ENCODE measurements at places on chromosomes 3 and 15. TPM values are rescaled to one million over a fixed set of nuclear protein-coding genes. Genes with fewer than 3 reads are reported as not detected.

DNA sequence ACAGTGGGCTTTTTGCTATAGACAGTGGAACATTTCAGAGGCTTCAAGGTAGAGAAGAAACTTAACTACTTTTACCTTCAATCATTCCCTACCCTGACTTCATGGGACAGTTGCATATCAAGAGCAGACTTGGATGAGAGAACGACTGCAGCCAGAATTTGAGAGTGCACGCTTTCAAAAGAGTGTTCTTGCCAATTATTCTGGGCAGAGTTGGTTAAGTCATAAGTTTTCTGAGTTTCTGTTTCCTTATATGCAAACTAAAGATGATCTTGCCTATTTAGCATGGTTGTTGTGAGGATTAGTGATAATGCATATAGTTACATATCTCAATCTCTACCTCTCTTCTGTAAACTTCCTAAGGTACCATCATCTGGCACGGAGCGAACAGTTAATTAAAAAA lies 7.6 kb downstream of the SLC9A9 start:
- no peak for DNase-seq

- DNase-seq: no peak
Measured at GRCh38 chr3:189734061-189734460, 102.9 kb downstream of the TP63 start.

DNA sequence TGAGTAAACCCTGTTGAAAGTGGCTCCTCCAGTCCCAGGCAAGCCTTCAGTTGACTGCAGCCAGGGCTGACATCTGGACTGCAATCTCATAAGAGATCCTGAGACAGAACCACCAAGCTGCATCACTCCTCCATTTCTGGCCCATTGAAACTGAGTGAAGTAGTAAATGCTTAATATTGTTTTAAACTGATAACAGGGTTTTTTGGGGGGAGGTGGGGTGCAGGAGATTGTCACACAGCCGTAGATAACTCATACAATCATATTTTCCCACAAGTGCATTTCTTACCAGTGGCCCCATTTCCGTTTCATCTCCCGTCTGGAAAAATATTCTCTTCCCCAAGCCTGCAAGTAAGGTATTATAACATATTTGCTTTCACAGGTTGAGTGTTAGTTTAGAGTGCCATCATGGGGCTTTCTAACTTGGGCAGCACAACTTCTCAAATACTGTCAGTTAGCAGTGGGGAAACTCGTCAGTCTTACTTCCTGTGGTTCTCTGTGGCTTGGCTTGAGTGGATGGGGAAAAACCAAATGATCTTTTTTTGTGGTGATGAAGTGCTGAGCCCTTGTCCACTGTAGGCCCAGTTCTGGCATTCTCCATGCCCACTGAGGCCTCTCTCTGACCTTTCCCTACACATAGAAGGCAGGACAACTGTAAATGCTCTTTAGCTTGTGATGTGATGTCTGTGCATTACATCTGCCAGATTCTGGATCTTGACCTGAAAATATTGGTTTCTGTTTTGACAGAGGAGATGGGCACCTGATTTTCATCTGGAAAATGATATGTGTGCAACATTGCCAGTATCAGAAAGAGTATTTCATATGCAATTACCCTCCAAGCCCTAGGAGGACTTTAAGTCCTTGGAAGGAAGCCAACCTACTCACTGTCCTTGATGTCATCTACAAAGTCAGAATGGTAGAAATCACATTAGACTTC lies 90.1 kb upstream of the BHLHE40 start:
- no peak for DNase-seq

- no peak for DNase-seq
Measured at GRCh38 chr3:81793410-81793809, 32.0 kb upstream of the GBE1 start.

DNA sequence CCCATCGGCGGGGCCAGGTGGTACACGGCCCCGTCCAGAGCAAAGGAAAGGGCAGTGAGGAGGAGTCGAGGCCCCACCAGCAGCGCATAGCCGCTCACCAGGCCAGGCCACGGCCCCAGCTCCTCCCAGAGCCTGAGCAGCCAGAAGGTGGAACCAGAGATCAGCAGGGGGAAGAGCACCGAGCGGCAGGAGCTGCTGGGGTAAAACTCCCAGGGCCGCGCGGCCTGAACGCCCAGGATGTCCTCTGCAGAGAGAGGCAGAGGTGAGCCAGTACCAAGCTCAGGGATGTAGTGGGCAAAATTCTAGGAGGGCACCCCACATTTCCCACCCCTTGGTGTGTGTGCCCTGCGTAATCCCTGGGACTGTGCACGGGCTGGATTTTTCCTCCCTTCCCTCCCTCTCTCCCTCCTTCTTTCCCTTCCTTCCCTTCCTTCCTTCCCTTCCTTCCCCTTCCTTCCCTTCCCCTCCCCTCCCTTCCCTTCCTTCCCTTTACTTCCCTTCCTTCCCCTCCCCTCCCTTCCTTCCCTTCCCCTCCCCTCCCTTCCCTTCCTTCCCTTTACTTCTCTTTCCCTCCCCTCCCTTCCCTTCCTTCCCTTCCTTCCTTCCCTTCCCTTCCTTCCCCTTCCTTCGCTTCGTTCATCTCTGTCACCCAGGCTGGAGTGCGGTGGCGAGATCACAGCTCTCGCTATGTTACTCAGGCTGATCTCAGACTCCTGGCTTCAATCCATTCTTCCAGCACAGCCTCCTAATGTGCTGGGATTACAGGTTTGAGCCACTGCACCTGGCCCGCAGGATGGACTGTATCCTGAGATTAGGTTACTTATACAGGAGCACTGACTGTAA lies 6.3 kb upstream of the NCBP2 start:
- no peak for DNase-seq

DNA sequence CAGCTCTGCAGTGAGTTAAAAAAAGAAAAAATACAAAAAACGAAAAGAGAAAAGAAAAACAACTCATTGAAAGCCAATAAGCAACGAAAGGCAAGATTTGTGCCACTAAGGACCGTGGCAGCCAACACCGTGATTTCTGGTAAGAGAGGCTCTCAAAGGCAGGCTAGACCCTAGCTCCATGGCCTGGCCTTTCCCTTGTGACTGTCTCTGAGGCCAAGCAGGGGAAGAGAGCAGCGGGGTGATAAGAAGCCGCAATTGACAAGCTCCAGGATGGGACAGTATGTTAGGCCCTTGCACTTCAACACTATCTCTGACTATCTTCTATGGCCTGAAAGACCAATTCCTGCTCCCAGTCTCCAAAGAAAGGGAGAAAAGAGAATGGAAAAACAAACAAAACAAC lies 12.4 kb downstream of the APOD start:
- no peak for DNase-seq

DNA sequence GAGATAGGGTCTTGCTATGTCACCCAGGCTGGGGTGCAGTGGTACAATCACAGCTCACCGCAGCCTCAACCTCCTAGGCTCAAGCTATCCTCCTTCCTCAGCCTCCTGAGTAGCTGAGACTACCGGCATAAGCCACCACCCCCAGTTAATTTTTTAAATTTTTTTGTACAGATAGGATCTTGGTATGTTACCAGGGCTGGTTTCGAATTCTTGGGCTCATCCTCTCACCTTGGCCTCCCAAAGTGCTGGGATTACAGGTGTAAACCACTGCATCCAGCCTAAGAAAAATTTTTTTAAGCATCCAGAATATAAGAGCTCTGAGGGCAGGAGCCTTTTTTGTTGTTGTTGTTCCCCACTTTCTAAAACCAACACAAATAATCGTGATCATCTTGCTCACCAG lies 14.4 kb upstream of the MAP6D1 start:
- DNase-seq: no peak

GRCh38 chr3:40680685-40681657 lies 156.2 kb downstream of the ZNF621 start:
- no peak for DNase-seq

DNA sequence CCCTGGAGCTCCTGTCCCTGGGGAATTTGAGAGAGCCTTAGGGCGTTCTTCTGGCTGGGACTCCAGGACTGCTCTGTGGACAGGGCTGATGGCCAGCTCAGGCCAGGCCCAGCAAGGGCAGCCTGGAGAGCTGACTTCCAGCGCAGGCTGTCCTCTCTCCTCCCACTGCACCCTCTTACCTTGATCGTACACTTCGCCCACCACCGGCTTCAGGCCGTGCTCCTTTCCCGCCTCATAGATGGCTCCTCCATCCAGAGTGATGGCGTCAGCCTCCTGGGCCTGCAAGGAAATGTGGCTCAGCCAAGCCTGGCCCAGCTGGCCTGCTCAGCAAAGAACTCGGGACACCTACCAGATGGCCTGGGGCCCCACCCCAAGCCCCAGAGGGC lies 3.1 kb downstream of the MELTF start:
- DNase-seq: peak; percentile 50

- DNase-seq: peak; percentile 93
Measured at GRCh38 chr3:52277071-52277964, 1.1 kb downstream of the WDR82 start.

DNA sequence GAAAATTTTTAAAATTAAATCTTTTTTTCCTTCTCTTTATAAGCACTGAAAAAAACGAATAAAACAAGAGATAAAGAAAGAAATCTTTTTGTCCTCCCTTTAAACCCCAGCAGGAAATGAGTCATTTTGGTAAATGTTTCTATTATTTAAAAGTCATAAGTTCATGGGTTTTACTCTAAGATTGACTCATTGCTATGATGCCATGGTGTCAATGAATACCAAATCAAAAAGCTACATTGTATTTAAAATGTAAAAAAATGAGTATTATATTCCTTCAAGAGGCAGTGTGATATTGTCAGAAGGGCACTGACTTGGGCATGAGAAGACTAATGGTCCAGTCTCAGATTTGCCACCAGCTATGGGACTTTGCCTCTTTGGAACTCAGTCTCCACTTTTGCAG lies 303.4 kb upstream of the DNAJC19 start:
- no peak for DNase-seq

DNA sequence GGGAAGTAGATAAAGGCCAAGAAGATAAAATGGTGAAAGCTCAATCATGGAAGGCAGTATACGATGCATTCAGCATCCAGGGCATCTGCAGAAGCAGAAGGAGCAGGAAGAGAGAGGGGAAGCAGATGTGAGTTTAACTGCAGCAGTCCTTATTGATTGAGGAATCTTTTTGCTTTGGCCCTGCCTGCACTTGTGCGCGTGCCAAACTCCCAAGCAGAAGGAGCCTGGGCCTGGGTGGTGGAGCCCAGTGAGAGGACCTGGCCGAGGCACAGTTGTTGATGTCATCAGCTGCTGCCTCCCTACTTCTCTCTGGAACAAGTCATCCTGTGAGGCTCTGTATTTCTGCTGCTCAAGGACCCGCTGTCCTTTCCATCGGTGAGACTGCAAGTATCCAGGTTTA lies 65.5 kb upstream of the ROPN1 start:
- no peak for DNase-seq

DNA sequence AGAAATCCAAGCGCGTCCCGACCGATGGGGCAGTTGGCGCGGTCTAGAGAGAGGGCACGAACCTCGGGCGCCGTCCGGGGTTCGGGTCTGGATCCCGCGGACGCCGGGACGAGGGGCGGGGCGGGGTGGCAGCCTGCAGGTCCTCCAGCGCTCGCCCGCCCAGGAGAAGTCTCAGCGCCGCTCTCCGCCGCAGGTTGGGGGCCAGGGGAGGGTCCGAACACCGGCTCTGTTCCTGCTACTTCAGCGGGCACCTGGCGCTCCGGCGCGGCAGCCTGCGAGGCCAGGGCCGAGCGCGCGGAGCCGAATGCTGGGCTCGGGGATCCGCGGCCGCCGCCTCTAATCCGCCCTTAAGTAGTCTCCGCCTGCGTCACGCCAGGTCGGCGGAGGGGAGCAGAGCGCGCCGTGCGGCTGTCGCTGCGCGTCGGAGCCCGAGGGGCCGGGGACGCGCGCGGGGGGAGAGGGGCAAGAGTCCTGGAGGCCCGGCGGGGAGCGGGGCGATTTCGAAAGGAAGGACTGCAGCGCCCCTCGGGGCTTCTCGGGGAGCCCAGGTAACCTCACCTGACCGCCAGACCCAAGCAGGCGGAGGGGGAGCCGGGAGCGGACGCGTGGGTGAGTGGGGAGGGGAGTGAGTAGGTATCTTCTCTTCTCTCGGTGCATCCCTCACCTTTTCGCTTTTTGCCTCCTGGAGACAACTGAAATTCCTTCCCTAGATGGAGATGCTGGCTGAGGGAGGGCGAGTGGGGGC lies at the start of gene GJD2:
TSS of gene GJD2 (minus strand) at position 325 of the 745 bp plus-strand sequence. CDS start 510 bp downstream, outside the sequence.
- peak; percentile 23 for DNase-seq

DNA sequence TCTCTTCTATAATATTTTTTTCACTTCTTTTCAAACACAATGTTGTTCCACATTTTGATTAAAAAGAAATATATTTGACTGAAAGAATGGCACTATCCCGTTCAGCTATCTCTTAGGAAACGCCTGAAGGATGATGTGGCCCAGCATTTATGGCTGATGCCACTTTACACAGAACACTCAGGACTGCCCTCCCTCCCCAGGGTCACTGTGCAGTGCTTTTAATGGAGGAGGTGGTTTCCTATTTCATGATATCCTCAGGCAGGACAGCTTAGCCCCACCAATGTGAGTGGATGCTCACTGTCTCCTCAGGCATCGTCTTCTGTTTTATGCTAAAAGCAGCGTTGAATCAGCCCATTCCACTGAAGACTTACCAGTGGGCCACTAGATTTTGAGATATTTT lies 135.9 kb downstream of the KCNAB1 start:
- DNase-seq: no peak

GRCh38 chr3:192091831-192092230 lies 630.9 kb downstream of the PYDC2 start:
- DNase-seq: no peak

CLDN1 gene
- 87.9 TPM for total RNA-seq

CADPS gene
- total RNA-seq: 11.7 TPM

SLC38A3 gene
- total RNA-seq: 0.72 TPM

All from adrenal gland (tissue), 19 donors.